ENCODE measurements at places on chromosomes 4 and X.
A peak's percentile ranks its signal among the peaks of the same experiment; 100 is the strongest.

DNA sequence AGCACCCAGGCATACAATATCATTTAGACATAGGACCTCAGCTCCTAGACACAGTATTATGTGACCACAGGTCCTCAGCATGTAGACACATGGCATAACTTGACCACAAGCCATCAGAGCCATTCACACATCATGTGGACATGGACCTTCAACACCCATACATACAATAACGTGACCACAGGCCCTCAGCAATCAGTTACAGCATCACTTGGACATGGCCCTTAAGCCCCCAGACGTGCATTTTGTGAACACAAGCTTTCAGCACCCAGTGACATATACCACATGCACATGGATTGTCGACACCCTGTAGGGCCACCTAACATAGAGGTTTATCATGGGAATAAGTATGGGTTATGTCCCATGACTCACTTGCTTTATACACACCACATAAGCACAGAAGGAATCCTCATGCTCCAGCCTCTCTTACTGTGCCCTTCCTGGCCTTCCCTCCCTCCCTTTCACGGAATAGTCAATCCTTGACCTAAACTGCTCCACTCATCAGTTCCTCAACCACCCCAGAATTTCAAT is 1.9 kb downstream of the TSPYL2 start:
- no peak for DNase-seq

- no peak for DNase-seq
Measured at GRCh38 chr4:75325318-75325979, 188.8 kb downstream of the RCHY1 start.

DNA sequence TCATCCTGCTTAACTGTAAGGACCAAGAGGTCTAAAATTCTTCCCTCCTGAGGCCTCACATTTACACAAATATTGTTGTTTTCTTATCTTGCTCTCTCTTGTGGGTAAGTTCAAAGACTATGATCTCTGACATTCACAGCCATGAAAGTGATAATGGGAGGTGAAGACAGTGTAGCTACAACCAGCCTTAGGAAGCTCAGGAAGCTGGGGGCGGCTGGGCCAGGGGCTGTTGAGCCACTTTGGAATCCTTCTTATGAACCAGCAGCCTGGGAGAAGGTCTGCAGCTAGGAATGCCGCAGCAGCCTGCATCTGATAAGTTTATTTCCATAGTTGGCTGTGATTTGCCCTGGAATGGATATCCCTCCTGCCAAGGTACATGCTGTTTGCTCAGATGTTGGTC is 316.2 kb downstream of the STIM2 start:
- DNase-seq, result no peak

DNA sequence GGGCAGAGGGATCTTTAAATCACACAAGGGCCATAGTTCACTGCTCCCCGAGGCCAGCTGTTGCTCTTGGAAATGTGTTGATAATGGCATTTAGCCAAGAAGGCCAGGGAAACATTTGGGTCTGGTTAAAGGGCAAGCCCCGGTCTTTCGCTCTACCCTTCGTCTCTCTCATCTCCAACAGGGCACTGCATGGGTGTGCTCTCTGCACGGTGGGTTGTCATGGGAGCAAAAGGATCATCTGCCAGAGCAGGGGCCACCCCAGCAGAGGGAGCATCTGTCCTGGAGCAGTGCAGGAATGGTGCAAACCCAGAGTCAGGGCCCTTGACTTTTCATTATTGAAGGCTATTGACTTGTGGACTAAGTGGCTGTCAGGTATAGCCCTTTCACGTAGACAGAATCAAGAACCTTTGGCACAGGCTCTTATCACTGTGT is 22.7 kb upstream of the PGRMC2 start:
- DNase-seq, result peak; percentile 70

GRCh38 chrX:70509078-70509477 is 64.4 kb downstream of the DLG3 start:
- DNase-seq, result no peak

- peak; percentile 37 for DNase-seq
Measured at GRCh38 chr4:188778905-188779304, 639.7 kb downstream of the TRIML1 start.

GRCh38 chr4:178086320-178086719 is 644.1 kb upstream of the AGA start:
- no peak for DNase-seq

GRCh38 chrX:63718010-63718694 is 66.9 kb downstream of the ARHGEF9 start:
- no peak for DNase-seq

DNA sequence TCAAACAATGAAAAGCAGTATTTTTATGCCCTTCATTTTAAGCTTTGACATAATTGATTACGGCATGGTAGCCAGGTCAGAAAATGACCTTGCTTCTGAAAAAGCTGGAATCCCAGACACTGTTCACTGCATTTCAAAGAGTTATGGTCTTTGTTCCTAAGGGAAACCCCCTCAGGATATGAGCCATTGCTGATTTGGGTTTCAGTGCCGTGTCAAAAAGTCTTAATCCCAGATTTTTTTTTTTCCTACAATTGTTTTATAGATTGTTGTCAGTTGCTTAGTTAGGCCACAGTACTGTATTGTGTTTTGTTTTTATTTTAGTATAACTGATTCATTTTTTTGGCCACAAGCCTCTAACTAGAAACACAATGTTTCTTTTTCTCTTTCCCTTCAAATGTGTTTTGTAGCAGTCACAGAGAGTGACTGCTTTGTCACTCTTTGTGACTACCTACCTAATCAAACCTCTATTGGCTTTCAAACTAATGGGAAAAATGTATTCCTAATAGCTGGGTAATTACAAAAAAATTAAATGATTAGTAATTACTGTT is 10.3 kb downstream of the WDR44 start:
- no peak for DNase-seq

Measured in Caki2 (cell line).